Bone marrow (tissue), 2 donors: ENCODE measurements at places on chromosomes 2 and 18.

GRCh38 chr2:187548656-187549055 is 5.6 kb downstream of the TFPI start:
- no peak for DNase-seq

GRCh38 chr18:12518326-12518725 is 110.6 kb downstream of the PRELID3A start:
- no peak for DNase-seq

DNA sequence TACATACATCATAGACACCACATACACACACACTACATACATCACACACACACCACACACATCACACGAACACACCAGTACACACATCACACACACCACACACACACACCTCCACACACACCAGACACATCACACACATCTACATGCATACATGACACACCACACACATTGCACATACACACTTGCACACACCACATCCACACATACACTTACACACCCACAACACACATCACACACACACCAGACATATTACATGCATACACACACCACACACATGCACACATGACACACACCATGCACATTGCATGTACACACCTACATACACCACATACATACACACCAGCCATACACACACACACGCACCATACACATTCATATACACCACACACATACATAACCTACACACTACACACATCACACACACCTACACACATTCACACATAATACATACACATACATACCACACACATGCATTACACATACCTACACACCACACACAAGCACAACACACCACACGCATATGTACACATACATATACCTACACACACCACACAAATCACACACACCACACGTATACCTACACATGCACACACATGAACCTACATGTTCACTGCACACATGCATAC is 156.5 kb downstream of the NDUFA10 start:
- DNase-seq = no peak

GRCh38 chr2:73640946-73641766 is 1.1 kb downstream of the NAT8 start:
- DNase-seq = no peak

GRCh38 chr2:119910566-119910965 is 102.3 kb upstream of the EPB41L5 start:
- DNase-seq = no peak
